ENCODE measurements at places on chromosomes 13 and 19.

DNA sequence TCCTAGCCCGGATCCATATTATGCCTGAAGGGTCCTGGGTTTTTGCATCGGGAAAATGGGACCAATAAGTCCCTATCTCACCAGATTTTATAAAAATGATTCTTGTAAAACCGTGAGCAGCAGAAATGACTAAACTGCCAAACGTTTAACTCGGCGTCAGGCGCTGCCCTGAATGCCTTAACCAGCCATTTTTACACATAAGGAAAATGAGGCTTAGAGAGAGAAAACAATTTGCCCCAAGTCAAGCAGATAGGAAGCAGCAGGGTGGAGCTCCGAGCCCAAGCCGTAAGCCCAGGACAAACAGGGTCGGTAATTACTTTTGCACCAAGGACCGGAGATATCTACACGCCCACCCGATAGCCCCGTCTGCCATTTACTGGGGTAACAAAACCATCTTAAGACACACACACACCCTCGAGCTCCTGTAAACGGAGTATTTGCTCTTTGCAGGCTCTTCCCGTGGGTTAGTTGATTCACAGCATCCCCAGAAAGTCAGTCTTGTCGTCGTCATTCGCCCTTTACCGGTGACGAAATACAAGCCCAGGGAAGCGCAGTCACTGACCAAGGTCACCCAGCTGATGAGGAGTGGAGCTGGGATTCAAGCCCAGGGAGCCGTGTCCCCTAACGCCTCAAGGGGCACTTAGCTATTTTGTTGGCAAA lies 16.0 kb upstream of the MRI1 start:
- no peak for DNase-seq

GRCh38 chr19:2993579-2993978 lies 16.2 kb downstream of the TLE6 start:
- DNase-seq = no peak

- DNase-seq = no peak
These were observed 8.2 kb downstream of the REX1BD start for GRCh38 chr19:18596752-18597157.

- DNase-seq = no peak
These were observed 241.9 kb downstream of the UQCRFS1 start for GRCh38 chr19:28971049-28971448.

DNA sequence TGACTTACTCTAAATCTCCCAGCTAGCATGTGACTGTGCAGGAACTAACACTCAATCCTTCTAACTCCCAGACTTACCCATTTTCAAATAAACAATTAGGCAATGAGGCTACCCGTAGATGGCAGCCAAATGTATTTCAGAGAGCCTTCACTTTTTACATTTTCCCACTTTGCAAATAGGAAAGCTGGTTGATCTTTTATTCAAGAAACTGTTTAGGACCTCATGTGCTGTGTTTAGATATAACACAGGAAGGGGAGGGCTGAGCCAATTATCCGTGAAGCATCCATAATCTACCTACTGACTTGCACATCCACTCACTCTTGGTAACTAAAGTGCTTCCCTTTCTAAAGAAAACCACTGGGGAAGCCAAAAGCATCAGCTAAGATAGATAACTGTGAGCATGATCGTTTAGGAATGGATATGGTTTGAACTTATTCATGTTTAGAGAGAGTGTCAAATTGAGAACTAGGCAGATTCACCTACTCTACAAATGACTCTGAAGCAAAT lies 33.4 kb downstream of the MBNL2 start:
- DNase-seq = no peak

DNA sequence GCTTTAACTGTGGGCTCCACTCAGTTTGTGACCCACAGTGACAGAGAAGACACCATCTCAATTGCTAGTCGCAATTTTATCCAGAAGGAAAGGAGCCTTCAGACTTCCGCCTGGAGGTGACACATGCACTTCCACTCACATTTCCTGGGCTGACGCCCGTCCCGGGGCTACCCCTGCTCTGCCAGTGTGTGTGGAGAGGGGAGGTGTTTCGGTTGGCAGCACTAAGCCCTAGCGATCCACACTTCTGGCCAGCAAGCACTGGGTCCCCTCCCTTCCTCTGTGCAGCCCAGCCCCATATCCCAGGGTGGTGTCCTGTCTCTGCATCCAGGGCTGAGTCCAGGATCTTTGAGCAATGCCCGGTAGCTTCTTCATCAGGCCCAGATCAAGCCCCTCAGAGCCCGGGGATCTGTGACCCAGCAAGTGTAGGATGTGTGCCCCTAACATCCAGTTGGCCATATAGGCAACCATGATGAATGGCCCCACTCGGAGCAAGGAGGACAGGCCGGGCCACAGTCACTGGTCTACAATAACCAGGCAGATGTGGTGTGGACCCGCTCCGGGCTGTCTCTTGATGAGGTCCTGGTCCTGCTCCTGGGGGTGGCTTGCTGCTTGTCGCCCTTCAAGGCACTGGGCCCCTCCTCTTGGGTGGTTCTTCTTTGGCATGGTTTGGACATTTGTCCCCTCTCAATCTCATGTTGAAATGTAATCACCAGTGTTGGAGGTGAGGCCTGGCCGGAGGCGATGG lies 141.9 kb upstream of the SPACA7 start:
- DNase-seq = no peak

DNA sequence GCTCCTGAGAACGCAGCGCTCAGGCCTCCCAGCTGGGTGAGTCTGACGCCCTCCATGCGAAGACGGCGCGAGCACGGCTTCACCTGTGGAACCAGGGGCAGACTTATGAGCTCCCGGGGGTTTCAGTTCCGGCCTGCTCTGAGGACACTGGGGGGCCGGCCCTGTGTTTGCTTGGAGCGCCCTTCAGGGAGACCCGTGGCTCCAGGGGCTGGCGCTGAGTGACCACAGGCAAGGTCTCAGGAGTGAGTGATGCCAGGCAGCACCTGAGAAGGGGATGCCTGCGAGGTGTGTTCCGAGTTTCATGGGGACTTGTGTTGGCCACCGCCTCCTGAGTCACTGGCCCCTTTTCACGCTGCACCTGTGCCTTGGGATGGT lies 4.5 kb downstream of the MCF2L start:
- no peak for DNase-seq

GRCh38 chr13:78341032-78341431 lies 262.3 kb downstream of the POU4F1 start:
- DNase-seq = no peak

DNA sequence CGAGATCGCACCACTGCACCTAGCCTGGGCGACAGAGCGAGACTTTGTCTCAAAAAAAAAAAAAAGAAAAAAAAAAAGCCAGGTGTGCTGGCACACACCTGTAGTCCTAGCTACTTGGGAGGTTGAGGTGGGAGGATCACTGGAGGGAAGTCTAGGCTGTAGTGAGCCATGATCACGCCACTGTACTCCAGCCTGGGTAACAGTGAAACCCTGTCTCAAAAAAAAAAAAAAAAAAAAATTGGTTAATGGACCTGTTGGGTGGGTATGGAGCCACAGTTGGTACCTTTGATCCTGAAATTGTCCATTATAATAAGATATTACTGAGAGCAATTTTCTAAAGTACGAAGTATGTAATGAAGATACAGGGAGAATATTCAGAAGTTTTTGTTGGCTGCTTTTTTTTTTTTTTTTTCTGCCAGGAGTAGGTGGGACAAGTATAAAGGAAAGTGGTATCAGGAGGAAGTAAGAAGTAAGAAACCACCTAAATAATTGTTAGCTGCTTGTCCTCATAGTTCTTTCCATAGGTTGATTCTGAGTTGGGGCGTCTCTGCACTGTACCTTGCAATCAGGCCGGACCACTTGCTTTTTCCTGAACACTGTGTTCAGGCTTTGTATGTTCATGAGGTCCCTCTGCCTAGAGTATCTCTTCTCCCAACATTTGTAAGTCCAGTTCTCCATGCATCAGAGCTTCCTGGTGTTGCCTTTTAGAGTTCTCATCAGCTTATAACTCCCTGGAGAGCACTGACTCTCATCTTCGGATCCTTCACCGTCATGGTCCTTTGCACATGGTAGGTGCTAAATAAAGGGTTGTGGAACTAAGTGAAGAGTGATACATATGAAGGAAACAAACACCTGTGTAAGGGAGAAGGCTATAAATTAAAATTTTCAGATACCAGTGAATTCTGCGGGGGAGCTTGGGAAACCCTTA lies 31.7 kb downstream of the ARHGAP35 start:
- no peak for DNase-seq

GRCh38 chr13:46603165-46603603 lies 50.2 kb downstream of the LRCH1 start:
- DNase-seq = no peak

GRCh38 chr13:48412881-48413351 lies at the start of gene LPAR6:
Gene LPAR6, minus strand, starts transcription at chr13:48413113. Its CDS starts 690 bp downstream, at chr13:48412423.
- no peak for DNase-seq

- no peak for DNase-seq
These were observed 110.6 kb downstream of the LIG4 start for GRCh38 chr13:108104736-108105135.

DNA sequence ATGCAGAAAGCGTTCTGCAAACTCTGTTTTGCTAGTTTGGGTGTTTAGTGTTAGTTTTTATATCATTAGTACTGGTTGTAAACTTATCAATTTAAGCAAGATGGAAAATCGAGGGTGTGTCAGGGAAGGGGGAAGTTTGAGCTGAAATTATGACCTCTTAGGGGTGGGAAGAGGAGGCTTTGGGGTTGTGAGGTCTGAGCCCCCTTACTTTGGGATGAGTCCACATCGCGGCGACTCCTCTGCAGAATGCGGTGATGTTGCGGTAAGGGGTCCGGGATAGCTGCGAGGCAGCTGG lies 743 bp upstream of the NDUFS7 start:
- DNase-seq = no peak

Measured in NCI-H446 (cell line).